ENCODE measurements at places on chromosomes 13 and 19.

DNA sequence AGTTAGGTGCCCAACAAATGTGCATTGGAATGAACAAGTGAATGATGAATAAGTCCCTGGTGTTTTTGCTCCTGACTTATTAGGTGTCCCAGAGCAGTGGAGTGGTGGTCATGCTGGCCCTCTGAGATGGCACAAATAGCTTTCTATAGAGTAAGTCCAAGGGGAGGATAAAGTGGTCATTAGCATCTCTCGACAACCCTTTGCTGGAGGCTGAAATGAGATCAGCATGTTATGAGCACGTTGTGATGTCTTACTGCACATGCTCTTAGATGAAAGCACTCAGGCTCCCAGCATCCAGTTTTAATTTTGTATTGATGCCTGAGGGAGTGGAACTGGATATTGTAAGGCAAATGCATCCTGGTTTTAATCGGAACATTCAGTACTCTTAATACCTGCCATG, 326.2 kb downstream of the RFC3 start:
- DNase-seq = no peak

DNA sequence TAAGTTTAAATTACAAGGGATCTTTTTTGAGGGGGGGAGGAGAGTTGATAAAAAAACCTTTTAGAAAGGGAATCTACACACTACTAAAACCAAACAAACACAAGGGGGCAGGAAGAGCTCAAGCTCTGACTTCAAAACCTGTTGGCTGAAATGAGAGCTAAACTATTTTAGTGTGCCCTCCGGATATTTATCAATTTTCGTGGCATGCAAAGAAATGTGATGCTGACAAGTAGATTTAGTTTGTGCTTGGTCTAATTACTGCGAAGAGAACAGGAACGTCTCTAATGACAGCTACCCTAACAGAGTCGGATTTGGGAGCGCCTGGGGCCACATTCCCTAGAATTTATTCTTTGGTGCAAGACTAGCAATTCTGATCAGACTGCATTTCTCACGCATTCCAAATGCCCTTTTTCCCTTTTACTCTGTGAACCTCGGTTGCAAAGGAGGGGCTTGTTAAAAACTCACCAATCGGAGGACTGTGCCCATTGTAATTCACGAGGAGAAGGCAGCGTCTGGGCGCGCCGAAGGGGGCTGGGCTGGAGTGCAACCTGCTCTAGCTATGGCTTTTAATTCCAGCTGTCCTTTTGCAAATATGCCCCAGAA, 802 bp upstream of the FREM2 start:
- peak; percentile 52 for DNase-seq

GRCh38 chr19:5112175-5112574, 143.3 kb downstream of the KDM4B start:
- DNase-seq = no peak

DNA sequence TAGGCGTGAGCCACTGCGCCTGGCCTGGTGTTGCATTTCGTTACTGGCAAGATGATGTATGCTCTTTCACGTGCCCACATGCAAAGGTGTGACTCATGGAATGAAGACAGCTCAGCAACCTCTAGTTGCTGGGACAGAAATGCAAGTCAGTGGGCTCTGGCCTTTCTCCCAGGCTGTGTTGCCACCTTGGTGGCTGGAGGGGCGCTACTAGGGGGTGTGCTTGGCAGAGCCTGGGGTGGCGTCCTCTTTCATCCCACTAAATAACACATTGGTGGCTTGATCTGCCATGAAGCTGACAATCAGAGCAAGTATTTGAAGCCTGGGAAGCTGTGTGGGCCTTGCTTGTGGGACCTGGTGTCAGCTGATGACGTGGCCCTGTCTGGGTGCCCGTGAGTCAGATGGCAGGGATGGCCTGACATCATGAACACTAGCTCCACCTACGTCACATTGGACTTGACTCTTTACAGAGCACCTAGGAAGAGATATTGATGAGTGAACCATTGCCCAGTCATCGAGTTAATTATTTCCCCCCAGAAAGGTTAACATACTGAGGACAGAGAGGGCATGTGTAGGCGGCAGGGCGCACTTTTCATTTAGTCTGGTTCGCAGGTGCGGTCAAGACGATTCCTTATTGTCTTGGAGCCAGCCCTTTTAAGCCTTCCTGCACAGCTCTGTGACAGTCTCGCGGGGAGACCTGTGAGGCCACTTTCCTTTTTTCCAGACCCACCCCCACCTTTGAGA, 154.2 kb downstream of the TM9SF2 start:
- DNase-seq = no peak

GRCh38 chr13:77406644-77407440, 79.9 kb upstream of the MYCBP2 start:
- no peak for DNase-seq

- no peak for DNase-seq
Observed at GRCh38 chr19:37217480-37217774, 587 bp upstream of the ZNF383 start.

DNA sequence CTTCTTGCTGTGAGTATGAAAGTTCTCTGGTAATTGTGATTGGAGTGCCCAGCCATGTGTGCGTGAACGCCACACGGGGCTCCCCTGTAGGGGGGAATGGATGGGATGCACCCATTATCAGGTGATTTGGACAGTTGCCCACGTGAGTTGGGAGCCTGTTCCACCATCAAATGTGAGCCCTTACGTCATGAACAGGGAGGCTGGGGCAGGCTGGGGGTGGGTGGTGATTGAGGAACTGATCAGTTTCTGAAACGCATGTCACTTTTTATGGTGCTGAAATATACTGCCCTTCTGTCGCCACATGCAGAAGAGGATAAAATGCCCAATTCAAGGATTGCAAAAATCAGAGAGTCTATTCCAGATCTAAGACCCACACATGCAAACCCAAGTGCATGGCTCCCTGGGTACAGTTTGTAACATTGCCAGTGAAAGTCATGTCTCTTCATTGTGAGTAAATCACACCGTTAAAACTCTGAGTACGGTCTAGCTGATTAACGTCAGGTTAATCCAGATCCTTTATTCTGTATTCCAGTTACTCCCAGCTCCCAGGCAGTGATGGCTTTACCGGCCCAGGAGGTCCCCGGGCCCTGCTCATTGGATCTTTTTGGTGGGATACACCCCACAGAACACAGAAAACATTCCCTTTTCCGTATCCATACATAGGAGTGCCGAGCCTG, 90.2 kb downstream of the RAB20 start:
- no peak for DNase-seq

GRCh38 chr13:48843630-48844380, 131.9 kb upstream of the FNDC3A start:
- no peak for DNase-seq

DNA sequence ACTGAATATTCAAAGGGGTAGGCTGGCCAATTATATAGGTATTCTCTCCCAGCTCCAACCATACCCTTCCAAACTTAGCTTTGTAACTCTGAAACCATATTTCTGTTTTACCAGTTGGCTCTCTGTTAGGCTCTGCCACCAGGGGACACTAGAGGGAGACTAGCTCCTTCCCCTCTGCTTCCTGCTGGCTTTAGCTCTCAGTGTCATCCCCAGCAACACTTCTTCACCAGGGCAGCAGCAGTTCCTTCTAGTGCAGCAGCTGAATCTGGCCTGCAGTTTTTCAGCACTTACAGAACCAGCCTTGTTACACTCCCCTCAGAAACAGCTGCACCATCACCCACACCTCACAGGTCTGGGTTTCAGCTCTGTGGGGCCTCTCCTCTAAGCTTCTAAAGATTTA, 51.0 kb upstream of the DOCK9 start:
- no peak for DNase-seq

- no peak for DNase-seq
Observed at GRCh38 chr13:100280681-100281080, 191.8 kb downstream of the PCCA start.

DNA sequence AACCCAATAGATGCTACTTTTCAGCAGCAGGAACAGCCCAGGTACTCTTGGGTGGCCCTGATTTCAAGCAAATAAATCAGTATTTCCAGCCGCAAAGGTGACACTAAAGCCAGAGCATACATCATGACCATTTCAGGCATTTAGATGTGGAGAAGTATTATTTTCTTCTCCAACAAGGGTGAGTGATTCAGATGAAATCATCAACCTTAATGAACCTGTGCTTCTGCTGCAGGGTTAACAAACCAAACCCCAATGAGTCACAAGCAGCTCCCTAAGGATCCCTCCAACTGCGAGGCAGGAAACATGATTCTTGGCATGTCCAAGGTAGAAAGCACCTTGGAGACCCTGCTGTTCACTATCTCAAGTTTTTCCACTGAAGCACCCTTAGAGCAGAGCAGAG, 32.7 kb downstream of the MBNL2 start:
- no peak for DNase-seq

GRCh38 chr19:47813304-47813994, 8.3 kb upstream of the CRX start:
- peak; percentile 89 for DNase-seq

GRCh38 chr13:20609145-20609544, 42.2 kb downstream of the IFT88 start:
- DNase-seq = no peak

- DNase-seq = no peak
Observed at GRCh38 chr13:102289606-102290005, 112.2 kb downstream of the FGF14 start.

DNA sequence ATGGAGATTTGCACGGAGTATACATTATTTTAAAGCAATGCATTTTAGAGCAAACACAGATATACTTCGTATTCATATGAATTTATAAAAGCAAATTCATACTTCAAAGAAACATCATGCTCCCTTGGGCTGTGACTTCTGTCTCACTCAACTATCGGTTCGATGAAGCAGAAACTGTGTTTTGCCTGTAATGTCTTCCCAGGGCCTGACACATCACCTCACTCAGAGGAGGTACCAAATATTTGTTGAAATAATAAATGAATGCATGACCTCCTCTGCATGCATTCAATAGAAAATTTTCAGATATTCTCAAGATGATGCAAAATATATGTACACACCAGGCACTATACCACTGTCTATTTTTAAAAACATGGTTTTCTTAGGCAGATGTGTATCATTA, 432.7 kb downstream of the EFNB2 start:
- no peak for DNase-seq

DNA sequence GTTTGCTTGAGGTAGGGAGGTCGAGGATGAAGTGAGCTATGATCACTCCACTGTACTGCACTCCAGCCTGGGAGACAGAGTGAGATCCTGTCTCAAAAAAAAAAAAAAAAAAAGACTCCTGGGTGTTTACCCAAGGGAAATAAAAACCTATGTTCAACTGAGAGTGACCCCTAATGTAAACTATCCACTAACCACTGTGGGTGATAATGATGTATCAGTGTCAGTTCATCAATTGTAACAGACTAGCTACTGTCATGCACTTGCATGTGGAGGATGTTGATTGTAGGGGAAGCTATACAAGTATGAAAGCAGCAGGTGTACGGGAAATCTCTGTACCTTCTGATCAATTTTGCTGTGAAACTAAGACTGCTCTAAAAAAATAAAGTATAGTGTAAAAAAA, 2.6 kb upstream of the CIB3 start:
- DNase-seq = no peak

GRCh38 chr19:57016076-57016475, 103.7 kb upstream of the USP29 start:
- DNase-seq = no peak

- no peak for DNase-seq
Observed at GRCh38 chr13:73772449-73773167, 361.6 kb downstream of the KLF12 start.

DNA sequence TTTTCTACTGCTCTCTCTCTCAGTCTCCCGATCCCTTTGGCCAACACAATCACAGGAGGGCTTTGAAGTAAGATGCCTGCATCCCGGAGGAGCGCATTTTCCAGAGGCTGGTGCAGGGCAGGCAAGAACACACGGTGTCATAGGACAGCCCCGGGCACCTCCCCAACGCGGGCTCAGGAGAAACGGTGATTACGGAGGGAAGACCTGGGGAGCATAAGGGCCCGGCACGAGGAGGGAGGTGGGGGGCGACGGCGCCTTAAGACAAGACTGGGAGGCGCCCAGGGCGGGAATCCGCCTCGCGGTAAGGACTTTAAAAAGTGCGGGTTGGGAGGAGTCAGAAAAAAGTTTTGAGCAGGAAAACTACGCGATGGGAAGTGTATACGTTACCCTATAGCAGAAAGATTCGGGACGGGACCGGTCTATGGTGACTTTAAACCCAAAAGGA, 18.7 kb upstream of the ZNF888 start:
- peak; percentile 7 for DNase-seq

DNA sequence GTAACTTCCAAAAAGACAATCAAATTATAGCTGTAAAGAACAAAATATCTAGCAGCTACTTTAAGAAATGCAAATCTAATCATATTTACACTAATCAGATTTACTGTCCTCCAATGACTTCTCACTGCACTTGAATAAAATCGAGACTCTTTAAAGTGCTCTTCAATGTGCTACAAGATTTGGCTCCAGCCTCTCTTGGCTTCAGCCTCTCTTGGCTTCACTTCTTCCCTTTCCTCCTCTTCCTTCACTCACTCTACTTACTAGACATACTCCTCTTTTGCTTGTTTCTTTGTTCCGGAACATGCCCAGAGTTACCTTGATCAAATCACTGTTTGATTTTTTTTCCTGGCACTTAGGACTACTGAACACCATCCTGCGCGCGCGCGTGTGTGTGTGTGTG, 495.4 kb downstream of the LMO7 start:
- DNase-seq = no peak

- no peak for DNase-seq
Observed at GRCh38 chr13:94093652-94094315, 385.7 kb downstream of the DCT start.

GRCh38 chr13:95122063-95122462, 179.2 kb downstream of the ABCC4 start:
- no peak for DNase-seq

DNA sequence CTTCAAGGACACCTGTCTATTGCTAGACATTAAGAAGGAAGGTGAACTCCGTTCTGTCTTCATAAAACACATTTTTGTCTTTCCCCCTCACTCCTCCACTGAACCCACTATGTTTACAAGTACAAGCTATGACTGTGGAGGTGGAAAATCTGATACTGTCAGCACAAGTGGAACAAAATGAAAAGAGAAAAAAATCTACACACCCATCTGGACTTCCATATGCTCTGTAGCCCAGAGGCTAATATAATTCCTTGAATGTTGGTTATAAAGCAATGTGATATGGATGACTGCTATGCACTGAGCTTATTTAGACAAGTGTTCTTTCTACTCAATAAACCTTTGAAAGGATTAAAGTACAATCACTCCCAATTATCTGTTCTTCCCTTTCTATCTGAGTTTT, 713.5 kb downstream of the DIAPH3 start:
- DNase-seq = no peak

- DNase-seq = no peak
Observed at GRCh38 chr19:9935506-9936325, 599 bp downstream of the OLFM2 start.

- no peak for DNase-seq
Observed at GRCh38 chr19:42229855-42230351, 9.8 kb downstream of the ZNF526 start.

DNA sequence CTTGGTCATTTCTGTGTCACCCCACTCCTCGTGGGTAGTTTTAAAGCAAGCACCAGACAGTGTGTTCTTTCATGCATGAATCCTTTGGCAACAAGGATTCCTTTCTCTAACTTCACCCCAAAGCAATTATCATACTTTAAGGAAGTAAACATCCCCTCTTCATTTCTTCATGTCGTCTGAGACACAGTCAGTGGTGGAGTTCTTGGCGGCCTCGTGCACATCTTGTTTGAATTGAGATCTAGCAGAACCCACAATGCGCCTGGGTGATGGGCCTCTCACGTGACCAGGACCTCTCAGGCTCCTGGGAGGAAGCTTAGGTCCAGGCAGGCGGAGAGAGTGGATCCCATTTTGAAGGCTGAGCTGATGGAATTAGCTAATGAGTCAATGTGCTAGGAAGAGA, 2.6 kb downstream of the ACSBG2 start:
- no peak for DNase-seq

GRCh38 chr13:99339736-99340397, 32.7 kb upstream of the GPR183 start:
- no peak for DNase-seq
